ENCODE measurements at places on chromosomes 12 and 14.

DNA sequence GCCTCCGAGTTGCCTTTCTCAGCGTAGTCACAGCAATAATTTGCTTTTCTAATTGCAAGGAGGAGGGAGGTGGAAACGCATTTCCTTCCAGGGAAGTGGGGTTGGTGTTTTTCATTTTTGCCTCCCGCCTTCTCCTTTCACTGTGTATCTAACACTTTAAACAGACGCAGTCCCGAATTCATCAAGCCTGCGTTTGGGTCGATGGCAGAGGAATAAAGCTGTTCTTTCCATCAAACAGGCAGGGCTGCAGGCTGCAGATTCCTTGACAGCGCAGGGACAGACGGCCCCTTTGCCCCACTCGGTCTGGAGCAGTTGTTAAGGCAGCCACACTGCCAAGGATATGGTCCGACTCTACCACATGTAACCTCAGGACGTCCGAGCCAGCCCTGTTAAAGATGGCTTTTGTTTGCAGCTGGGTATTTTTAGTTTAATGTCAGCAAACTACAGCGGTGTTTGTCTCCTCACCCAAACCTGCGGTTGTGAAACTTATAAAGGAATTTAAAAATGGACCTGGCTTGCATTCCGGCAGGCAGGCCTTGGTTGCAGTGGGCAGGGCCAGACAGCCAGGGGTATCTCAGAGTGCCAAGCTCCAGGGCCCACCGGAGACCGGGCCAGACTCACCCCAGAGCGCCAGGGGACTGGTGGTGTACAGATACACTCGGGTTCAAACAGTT lies 2.1 kb downstream of the CHST11 start:
- DNase-seq, result no peak

DNA sequence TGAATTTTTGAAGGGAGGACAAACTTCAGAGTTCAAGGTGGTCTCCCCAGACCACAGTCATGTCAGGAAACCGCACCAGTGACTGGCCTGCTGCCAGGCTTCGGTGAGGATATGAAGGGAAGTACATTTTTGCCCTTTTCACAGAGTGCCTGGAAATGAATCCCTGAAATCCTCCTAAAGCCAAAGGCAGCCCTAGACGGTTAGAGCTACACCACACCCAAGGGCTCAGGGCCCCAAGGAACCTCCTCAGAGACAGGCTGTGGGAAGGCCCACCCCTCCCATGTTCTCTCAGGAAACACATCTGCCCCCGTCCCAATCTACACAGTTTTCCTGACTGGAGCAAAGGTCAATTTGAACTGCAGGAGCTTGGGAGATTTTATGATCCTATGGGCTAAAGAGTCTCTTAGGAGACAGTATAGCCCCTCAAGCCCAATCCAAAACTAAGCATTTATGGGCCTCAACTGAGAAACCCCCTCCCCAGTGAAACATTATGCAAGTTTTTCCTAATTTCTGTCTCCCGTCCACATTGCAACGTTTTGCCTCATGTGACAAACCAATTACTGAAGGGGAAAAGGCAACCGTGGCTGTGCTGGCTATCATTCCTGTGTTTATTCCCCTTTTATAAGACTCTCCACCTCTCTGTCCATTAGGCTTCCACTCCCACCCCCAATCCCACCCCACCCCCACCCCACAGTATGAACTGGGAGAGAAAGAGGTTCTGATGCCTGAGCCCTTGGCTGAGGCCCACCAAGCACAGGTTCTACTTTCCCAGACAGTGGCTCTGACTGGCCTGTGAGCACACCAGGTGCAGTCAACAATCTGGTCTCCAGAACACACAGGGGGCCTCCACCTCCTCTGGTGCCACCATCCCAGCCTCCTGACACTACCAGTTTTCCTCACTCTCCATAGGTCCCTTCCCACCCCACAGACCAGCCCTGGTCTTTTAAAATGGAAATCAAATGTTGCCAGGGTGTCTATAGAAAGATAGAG lies 9.6 kb upstream of the RNASE1 start:
- DNase-seq, result no peak

DNA sequence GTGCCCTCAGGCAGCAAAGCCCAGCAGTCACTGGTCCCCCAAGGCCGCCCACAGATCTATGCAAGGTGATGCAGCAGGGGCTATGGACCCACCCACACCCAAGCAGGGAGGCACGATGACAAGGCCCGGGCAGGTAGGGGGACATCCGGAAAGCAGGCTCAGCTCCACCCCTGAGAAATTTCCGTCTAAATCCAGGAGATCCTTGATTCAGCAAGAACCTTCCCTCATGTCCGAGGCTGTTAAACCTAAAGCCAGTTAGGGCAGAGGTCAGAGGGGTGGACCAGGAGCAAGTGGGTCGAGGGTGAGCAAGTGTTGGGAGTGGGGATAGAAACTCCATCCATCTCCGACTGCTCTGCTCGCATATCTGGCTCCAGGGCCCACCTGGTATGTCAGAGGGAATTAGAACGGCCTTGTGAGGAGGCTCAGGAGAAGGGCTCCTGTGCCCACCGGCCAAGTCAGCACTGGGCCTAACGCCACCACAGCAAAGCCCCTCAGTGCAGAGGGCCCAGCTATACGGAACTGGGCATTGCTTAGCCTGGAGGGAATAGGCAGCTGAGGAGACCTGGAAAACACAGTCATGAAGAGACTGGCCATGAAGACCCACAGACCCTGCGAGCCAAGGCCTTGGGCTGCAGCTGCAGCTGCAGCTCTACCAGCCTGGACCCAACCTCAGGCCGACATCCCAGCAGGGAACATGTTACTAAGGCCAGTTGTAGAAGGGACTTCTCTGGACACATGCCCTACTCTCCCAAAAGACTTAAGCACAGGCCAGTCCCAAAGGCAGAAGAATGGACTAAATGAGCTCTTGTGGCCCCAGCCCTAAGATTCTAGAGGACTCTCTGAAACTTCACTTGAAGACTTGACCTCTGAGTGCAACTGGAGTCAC lies 34.3 kb downstream of the DAD1 start:
- DNase-seq, result no peak

DNA sequence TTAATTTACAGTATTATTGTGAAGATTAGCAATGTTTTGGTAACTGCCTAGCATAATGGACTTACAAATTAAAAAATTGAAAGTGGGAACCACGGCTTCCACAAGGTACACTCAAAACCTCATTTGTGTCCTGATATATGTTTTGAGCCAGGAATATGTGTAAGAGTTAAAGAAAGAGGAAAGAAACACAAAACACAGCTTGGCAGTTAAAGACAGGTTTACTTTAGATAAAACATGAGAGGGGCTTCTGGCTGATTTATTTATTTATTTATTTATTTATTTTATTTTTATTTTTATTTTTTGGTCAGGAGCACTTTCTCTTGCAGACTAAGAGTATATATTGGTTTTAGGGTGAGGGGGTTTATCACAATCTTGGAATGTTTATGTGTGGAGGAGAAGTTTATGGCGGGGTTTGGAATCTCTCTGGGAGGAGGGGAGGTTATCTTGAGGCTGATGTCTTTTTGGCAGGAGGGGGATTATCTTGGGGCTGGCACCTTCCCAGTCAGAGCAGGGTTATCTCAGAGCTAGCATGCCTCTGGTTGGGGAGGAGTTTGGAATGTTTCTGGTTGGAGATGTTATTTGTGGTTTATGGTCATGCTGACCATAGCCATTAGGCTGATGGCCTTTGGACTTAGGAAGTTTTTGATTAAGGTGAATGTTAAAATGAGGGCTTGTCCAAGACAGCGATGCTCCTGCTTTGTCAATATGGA lies 436.7 kb downstream of the DAD1 start:
- DNase-seq, result no peak

GRCh38 chr12:47551426-47551851 lies 154.4 kb downstream of the RPAP3 start:
- DNase-seq, result no peak

GRCh38 chr12:132600048-132601032 lies 10.0 kb downstream of the LRCOL1 start:
- DNase-seq, result no peak

- no peak for DNase-seq
These were observed 185.2 kb downstream of the TMTC3 start for GRCh38 chr12:88327276-88327675.
